GM12864 (cell line): ENCODE measurements at places on chromosomes 16 and 17.

- DNase-seq, result no peak
Observed at GRCh38 chr17:1941272-1942065, 83.7 kb downstream of the RTN4RL1 start.

- DNase-seq, result no peak
Observed at GRCh38 chr16:54628796-54629625, 301.7 kb upstream of the IRX5 start.

DNA sequence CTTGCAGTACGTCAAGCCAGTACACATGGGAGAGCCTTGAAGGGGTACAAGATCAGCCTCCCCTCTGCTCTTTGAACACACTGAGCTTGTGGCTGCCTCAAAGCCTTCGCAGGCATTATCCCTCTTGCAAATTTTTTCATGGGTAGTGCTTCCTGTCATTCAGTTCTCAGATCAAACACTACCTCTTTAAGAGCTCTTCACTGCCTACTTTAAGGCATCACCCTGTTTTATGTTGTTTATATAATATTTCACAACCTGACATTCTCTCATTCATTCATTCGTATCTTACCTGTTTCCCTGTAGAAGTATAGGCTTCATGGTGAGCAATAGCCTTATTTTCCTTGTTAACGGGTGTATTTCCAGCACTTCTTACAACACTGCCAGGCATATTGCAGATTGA, 269.1 kb downstream of the CDH13 start:
- no peak for DNase-seq

DNA sequence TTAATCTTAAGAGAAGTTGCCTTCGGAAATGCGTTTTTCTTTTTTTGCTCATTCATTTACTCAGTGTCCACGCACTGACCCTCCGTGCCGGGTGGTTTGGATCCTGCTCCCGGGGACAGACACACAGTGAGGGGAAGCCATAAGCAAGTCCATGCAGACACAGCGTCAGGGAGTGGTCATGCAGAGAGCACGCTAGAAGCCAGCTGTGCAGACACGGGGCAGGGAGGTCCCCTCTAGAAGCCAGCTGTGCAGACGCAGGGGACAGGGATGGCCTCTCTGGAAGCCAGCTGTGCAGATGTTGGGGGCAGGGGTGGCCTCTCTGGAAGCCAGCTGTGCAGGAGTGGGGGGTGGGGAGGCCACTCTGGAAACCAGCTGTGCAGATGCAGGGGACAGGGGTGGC, 4.8 kb downstream of the GAA start:
- DNase-seq, result no peak

GRCh38 chr17:16046966-16047365, 47.3 kb downstream of the TTC19 start:
- DNase-seq, result no peak

GRCh38 chr17:81608605-81609004, 28.3 kb downstream of the NPLOC4 start:
- no peak for DNase-seq

- DNase-seq, result no peak
Observed at GRCh38 chr16:78436846-78437245, 337.4 kb downstream of the WWOX start.

DNA sequence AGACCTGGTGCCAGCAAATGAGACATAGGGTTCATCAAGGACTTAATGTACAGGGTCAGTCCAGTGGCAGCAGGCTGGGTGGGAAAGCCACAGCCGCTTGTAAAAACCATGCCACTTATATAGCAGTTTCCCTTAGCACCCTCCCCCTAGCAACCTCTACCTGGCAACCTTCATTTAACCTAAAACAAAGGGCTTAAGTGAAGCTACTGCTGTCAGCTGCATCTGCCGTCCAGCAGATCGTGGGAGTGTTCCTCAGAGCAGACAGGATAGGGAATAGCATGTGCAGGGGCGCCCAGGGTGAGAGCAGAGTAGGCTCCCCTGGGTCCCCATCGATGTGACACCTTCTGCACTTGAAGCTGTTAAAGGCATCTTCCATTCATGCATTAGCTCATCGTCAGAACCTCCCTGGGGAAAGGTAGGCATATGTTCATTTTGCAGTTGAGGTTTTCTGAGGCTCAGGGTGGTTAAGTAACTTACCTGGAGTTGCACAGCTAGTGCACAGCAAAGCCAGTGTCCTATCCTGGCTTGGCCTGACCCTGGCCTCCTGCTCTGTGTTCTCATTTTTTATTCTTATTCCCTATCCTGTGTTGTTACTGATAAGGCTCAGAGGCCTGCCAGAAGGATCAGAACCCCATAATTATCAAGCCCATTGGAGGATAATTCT, 112.5 kb downstream of the SOCS1 start:
- DNase-seq, result no peak

- DNase-seq, result no peak
Observed at GRCh38 chr17:67126983-67127382, 82.6 kb downstream of the CACNG1 start.

DNA sequence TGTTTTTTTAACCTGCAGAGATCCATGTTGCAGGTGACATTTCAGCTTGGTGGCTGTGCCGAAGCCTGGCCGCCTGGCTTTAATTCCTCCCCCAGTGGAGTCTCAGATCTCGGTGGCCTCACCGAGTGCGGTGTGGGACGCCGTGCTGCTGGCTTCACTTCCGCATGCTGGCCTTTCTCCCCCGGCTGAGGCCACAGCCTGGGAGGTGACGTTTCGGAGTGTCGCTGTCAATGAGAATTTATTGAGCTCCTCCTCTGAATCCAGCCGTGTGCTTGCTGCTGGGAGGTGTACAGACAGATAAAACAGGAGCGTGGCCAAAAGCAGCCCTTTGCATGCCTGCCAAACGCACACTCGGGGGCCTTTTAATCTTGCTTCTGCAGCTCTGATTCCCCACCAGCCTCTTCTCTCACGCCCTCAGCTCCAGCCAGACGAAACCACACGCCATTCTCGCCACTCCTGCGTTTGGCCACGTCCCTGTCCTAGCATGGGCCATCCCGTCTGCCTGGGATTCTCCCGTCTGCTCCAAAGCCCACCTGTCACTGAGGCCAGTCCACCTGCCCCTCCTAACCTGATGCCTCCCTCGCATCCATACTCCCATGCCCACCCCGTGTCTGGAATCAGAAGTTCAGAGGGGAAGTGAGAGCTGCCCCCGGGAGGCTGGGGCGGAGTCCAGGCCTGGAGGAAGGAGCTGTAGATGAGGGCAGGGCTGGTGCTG, 3.6 kb downstream of the GSE1 start:
- peak; percentile 31 for DNase-seq

DNA sequence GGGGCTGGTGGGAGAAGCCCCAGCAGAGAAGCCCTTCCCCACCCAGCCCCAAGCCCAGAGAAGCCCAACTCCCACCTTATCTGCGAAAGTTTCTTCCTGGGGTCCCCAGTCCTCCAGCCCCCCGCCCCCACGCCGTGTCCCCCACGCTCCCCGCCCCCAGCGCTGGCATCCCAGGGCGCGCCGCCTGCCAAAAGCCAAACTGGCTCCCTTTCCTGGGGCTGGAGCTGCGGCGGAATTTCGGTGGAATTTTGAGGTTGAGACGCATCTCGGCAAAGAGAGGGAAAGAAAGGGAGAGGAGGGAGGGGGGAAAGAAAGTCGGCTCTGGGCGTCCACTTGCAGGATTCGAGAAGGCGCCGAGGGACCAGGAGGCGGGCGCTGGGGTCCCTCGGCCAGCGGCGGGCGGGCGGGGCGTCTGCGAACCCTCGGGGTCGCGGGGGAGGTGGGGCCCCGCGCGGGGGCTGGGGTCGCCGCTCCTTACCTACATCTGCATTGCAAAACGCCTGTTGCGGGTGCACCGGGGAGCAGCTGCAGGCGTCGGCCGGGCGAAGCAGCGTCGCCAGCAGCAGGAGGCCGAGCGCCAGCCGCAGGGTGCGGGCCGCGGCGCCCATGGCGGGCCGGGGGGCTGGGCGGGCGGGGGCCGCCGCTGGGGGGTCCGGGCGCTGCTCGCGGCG, 571 bp downstream of the TIMP2 start:
- no peak for DNase-seq

DNA sequence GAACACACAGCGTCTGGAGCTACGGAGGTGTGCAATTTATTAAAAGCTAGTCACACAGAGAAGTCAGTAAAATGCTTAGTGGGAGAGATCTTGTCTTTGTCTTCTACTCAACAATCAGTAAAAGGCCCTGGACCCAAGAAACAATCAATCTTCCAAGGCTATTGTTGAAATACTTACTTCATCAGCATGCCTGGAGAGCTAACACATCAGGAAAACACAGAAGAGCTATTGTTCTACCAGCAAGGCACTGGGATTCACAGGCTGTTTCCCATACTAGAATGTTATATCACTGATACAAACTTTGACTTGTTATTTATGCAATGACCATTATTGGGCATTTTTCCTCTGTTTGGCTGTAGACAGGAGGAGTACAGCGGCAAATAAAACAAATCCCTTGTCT, 247.8 kb upstream of the ERCC4 start:
- no peak for DNase-seq

GRCh38 chr16:73157861-73158260, 109.9 kb upstream of the ZFHX3 start:
- no peak for DNase-seq

GRCh38 chr16:29962344-29962994, 590 bp downstream of the TMEM219 start:
- DNase-seq, result no peak

DNA sequence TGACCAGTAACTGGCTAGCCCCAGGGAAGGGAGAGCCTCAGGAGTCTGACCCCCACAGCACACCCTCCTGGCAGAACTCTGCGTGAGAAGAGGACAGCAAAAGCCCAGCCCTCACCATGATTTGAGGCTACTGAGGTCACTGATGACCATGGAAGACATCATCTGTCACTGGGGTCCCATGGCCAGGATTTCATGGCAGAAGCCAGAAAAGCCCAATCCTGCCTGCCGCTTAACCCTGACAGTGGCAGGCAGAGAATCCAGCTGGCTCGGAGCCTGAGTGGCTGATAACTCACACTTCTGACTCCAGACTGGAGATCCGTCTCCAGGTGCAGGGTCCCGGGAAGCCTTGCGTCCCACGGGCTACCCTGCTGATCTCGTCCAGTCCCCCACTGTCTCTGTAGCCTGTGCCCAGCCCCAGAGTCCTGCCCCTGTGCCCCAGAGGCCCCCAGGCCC, 17.5 kb downstream of the GRIN2C start:
- DNase-seq, result no peak

DNA sequence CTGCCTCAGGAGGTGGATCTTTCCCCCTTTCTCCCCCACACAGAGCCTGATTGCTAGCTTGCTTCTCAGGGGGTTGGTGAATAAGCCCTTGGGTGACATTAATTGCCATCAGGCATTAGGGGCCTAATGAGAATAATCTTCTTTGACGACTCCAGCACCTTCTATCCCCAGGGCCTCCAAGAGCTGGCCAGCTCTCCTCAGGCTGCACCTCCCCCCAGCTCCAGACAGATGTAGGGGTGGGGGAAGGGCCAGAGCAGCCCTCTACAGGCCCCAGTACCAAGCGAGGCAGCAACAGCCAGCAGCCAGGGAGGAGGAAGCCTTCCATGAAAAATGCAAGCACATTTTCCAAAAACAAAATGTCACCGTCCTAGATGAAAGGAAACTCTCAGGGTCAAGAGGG, 1.4 kb upstream of the TMEM132E start:
- no peak for DNase-seq

DNA sequence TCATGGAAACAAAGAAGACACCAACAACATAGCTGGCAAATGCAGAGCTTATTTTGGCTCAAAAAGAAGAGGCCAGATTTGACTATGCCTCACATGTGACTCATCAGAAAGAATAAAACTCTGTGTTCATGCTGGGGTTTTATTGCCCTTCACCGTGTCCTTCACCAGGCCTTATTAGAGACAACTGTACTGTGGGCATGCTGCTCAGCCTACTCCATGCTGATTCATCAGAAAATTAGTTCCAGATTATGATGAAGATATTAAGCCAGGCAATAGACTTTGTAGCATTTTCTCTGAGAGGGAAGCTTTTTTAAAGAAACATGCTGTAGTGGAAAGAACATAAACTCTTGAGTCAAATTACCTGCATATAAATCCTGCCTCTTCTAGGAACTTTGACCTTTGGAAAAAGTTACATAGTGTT, 89.8 kb downstream of the CYB561 start:
- no peak for DNase-seq

DNA sequence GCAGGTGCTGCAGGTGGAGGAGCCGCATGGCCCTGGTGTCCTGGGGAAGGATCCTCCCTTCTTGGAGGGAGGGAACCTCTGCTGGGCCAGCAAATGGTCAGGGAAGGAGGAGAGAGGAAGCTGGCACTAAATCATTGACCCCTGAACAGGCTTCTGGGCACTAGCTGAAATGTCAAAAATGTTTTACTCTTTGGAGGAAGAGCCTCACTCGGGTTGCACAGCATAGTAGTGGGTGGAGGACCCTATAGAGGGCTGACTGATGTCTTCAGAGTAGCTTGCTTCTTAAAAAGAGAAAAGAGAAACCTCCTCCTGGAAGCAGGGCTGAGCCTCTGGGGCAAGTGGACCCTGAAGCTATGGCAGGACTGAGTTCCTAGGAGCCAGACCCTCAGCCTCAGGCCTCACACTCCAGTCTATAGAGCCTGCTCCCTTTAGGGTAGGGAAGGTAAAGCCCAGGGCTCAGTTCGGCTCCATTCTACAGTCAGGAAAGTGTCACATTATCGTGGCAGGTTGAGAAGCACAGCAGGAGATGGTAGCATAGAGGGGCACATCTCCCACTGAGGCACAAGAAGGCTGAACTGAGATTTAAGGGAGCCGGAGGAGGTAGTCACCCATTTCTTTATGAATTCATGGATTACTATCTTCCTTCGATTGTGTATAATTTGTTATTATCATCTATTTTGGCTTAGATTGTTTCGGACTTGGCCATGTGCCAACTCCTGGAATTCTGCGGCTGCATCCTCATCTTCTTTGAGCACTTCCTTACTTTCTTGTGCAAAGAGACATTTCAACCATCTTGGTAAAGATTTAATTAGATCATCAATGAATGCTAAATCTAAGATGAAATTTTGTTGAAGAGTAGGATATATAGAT, 7.3 kb upstream of the CUEDC1 start:
- no peak for DNase-seq

DNA sequence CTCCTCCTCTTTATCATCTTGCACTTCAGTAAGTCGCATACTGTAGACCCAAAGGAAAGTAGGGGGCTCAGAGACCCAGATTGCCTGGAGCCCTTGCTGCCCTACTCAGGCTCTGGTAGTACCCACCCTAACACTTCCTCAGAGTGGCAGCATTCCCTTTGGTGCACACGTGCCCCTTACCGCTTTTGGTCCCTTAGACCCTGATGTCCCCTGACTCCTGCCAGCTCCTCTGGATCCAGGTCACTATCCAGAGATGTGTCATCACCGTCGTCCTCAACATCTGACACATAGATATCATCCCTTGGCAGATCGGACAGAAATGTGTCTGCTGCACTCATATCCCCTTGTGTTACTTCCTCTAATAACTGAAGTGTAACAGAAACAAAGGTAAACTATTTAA, 5.4 kb upstream of the PSMC5 start:
- DNase-seq, result no peak

DNA sequence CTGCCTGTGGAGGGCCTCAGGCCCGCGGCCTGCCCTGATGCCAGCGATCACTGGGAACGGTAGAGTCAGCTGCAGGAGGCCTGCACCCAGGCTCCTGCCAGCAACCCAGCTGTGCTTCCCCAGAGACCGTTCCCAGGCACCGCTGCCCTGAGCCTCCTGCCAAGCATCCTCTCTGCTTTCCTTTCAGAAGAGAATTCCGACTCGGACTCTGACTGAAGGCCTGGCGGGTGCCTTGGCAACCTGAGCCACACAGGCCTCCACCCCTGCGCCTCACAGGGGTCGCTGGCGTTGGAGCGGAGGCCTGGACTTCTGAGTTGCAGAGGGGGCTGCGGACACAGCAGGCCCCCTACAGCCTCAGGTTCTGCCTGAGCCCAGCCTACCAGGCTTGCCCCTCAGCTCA, 7.9 kb downstream of the CMTM3 start:
- DNase-seq, result no peak

- no peak for DNase-seq
Observed at GRCh38 chr17:17603895-17604225, 12.4 kb upstream of the PEMT start.

GRCh38 chr17:70810609-70811008, 641.3 kb downstream of the KCNJ2 start:
- DNase-seq, result no peak
